ENCODE measurements at places on chromosomes 11 and 22.
A peak's percentile ranks its signal among the peaks of the same experiment; 100 is the strongest.

GRCh38 chr11:6402561-6402981 lies 12.3 kb downstream of the SMPD1 start:
- DNase-seq, result peak; percentile 56

DNA sequence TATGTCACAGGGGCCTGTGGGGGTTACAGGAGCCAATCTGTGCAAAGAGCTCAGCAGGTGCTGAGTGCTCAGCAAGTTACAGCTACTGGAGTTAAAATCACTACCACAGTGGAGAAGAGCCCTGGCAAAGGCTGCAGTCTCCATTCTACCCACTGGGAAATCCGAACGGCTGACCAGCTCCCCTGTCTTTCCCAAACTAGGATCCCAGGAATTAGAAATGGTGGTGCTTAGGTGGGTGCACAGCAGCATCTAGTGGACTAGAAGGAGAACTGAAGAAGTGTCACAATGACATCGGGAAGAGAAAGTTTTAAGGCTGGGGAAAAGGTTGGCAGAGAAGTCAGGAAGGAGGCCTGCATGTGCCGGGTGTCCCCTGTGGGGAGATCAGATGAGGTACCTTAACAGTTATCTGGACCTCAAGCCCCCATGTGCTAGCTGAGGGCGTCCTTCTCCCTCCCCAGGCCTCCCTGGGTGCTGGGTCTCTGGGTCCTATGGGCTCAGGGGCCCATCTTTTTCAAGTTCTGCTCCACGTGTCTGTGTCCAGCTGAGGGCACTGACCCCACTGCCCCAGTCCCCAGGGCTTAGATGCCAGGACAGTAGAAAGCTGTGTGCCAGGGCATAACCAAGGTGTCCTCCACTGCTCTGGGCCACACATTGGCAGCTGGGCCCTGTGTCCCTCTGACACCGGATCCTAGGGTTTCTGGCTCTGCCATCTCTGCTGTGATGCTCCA lies 1.9 kb downstream of the PIWIL3 start:
- no peak for DNase-seq

- no peak for DNase-seq
These were observed 155.5 kb downstream of the SPON1 start for GRCh38 chr11:14118072-14118471.

GRCh38 chr11:797296-798092 lies 587 bp downstream of the SLC25A22 start:
- DNase-seq, result peak; percentile 68

GRCh38 chr11:62501432-62501891 lies 45.1 kb downstream of the AHNAK start:
- DNase-seq, result no peak

GRCh38 chr11:65225279-65226102 lies 36.3 kb upstream of the POLA2 start:
- DNase-seq, result no peak

GRCh38 chr11:68436985-68437926 lies 23.3 kb upstream of the PPP6R3 start:
- DNase-seq, result no peak

GRCh38 chr11:21415606-21416005 lies 746.2 kb downstream of the NELL1 start:
- no peak for DNase-seq

- no peak for DNase-seq
These were observed 17.4 kb upstream of the PRAME start for GRCh38 chr22:22576244-22576988.

DNA sequence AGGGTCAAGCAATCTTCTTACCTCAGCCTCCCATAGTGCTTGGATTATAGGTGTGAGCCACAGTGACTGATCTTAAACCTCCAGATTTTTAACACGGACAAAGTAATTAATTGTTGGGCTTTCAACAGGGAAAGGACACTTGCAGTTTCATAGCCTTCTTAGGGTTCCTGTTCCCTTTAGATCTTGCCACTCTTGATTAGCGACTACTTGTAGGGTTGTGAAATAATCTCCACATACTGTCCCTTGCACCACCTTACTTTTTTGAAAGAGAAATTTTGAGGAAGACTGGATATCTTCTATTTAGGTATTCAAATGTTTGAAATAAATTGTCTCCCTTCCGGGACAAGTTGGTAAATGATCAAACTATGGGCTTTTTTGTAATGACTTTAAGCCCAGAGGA lies 7.6 kb downstream of the MS4A4E start:
- no peak for DNase-seq

- no peak for DNase-seq
These were observed 18.7 kb downstream of the EHF start for GRCh38 chr11:34639545-34639944.

DNA sequence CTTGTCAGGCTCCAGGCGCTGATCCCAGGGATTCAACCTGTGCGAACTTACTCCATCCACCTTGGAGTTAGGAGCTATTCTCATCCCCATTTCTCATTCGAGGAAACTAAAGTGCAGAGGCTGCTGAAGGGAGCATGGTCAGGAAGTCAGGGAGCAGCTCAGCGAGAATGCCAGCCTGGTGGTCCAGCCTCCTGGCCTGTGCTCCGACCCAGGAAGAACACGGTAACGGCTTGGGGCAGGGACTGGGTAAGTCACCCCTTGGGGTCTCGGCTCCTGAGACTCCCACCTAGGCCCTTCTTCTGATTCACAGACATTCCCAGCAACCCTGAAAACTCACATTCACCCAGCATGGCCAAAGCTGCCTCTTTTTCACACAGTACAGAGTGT lies 132.8 kb downstream of the CRYBB2 start:
- DNase-seq, result no peak

DNA sequence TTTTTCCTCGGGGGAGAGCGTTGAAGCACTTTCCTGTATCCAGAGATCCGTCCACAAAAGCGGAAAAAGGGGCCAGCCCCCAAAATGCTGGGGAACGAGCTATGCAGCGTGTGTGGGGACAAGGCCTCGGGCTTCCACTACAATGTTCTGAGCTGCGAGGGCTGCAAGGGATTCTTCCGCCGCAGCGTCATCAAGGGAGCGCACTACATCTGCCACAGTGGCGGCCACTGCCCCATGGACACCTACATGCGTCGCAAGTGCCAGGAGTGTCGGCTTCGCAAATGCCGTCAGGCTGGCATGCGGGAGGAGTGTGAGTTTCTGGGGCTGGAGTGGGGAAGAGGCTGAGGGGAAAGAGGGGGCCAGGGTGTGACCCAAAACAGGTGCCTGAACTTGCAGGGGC lies 2.6 kb downstream of the NR1H3 start:
- DNase-seq, result no peak

GRCh38 chr11:69000391-69000790 lies 12.7 kb downstream of the MRGPRF start:
- DNase-seq, result no peak

Measured in stimulated activated CD4-positive, alpha-beta T cell treated with anti-CD3 and anti-CD28 coated beads, Interleukin-15, amount 100 ng/mL, for 48 hours (primary cell).